ENCODE measurements at places on chromosomes 5 and 9. TPM values are rescaled to one million over a fixed set of nuclear protein-coding genes. Genes with fewer than 3 reads are reported as not detected.

The LCN2 gene
- not detected for total RNA-seq

The SIT1 gene
- total RNA-seq, result not detected

The MATR3 gene
- total RNA-seq, result 193 TPM

The CDKN2A gene
- 9.5 TPM for total RNA-seq

The TEX48 gene
- total RNA-seq, result not detected

The SHB gene
- 14.2 TPM for total RNA-seq

The CATSPER3 gene
- 0.14 TPM for total RNA-seq

The NOXA1 gene
- total RNA-seq, result 0.57 TPM

The EGFLAM gene
- 4.7 TPM for total RNA-seq

The PCSK5 gene
- total RNA-seq, result 5.7 TPM

The MTAP gene
- 16.8 TPM for total RNA-seq

The ADGRD2 gene
- total RNA-seq, result not detected

The EIF4E1B gene
- not detected for total RNA-seq

The FABP6 gene
- total RNA-seq, result not detected

The INSL6 gene
- not detected for total RNA-seq

The GFI1B gene
- total RNA-seq, result not detected

The GPX3 gene
- total RNA-seq, result 35.2 TPM

The STC2 gene
- total RNA-seq, result 582 TPM

The ZFP37 gene
- 2.3 TPM for total RNA-seq

The ZDHHC11B gene
- total RNA-seq, result 0.09 TPM

The ARL10 gene
- total RNA-seq, result 9.5 TPM

The DMGDH gene
- total RNA-seq, result 2.7 TPM

The PCDHA7 gene
- total RNA-seq, result 0.57 TPM

The LEAP2 gene
- total RNA-seq, result 0.14 TPM

Data from smooth muscle cell of bladder (primary cell).